ENCODE measurements at places on chromosomes 2 and 18.

DNA sequence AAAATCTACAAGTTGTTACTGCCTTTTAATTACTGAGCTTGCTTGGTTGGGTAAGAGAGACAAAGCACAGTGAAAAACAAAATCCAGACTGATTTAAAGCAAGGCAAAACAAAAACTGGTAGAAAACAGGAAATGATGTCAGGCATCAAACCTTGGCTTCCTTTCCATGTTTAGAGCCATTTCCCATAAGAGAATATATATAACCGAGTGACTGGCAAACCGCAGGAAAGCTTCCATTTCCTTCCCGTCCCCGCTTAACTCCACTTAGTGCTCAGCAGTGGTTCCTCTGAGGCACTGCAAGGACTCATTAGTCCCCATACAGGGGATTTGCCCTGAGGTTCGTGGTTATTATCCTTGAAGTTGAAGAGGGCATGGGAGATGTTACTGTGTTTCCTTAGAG, 446.3 kb downstream of the LPIN1 start:
- no peak for DNase-seq

DNA sequence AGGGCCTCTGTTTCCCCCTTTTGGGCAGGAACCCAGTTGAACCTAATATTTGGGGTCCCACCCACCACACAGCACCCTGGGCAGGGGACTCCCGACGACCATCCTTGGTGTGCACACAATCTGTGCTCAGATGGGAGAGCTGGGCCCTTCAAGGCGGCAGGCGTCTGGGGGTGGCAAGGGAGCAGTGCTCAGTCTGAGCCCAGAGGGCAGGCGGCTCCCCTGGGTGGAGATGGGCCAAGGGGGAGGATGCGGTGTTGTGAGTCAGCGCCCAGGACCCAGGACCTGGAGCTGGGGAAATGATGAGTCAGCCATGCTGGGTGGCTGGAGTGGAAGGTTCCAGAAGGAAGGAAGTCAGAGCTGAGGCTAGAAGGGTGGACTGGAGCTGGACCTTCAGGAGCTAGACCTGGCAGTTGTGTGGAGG, 3.8 kb downstream of the PROM2 start:
- DNase-seq: no peak

DNA sequence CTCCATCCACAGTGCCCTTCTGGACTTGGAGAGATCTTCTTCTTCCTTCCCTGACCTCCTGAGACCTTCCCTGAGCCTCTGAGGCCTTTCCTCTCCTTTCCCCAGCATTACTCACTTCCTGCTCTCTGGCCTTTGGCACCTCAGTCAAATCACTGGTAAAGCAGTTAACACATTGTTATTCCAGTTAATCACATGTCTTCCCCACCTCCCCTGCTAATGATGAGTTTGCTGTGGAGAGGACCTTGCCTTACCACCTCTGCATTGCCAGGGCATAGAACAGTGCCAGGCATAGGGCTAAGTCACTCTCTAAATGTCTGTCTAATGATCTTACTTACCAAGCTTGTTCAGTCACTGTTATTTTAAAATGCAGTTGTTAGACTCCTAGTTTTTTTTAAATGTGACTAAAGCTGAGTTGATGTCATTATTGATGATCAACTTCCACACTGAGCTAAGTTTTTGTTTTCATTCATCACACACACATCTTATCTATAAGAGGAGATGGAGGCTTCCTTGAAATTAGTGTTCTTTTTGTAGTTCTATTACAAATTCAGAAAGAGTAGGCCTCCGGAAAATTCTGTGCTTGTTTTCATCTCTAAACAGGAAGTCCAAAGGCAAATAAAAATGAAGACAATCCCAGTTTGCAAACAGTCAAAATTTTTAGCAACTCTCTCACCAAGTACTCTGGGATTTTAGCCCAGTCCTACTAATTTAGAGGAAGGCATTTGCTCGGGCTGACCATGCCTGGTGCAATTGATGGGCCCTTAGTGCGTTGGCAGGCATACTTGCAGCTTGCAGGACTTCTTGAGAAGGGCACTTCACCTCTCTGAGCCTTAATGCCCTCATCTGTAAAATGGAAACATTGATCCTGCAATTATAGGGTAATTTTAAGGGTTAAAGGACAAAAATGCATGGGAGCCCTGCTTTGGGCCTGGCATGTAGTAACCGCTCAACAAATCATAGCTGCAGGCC, 113.7 kb upstream of the SPRED2 start:
- peak; percentile 65 for DNase-seq

DNA sequence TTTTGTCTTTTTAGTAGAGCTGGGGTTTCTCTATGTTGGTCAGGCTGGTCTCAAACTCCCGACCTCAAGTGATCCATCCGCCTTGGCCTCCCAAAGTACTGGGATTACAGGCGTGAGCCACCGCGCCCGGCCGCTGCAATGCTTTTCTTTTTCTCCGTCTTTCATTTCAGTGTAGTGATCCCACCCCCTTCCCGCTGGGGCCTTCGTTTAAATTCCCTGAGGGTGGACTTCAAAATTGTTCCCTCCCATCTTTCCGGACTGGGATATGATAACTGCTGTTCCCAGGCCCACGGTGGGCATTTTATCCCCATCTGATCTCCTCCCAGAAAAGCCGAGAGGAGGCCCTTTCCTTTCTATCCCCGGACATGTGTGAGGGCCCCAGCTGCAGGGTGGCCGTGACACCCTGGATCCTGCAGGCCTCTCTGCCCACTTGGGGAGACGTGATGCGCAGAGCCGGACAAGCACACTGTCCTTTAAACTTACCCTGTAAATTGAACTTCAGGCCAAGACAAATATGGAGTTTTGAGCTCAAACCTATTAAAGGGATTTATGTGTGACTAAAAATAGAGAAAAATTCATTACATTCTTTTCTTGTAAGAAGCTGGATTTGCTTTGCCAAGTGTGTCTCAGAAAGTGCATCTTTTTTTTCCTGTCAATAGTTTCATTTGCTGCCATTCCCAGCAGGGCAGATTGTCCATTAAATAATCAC, 54.5 kb upstream of the AFF3 start:
- peak; percentile 29 for DNase-seq

DNA sequence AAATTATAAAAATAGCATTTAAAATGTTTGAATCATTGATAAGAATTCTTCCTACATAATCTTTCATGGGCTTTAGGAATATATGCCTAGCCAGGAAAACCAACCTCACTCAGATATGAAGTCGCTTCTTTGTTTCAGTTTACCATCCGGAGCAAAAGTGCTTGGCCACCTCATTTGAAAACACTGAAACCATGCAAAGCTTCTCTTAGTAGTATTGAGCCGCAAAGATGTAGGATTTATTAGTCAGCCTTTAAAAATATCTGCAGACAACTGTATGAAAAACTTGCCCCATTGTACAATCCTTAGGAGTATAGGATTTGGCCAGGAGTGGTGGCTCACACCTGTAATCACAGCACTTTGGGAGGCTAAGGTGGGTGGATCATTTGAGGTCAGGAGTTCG, 24.3 kb upstream of the GPD2 start:
- no peak for DNase-seq

GRCh38 chr2:38945372-38945771, 55.7 kb downstream of the ARHGEF33 start:
- peak; percentile 19 for DNase-seq

DNA sequence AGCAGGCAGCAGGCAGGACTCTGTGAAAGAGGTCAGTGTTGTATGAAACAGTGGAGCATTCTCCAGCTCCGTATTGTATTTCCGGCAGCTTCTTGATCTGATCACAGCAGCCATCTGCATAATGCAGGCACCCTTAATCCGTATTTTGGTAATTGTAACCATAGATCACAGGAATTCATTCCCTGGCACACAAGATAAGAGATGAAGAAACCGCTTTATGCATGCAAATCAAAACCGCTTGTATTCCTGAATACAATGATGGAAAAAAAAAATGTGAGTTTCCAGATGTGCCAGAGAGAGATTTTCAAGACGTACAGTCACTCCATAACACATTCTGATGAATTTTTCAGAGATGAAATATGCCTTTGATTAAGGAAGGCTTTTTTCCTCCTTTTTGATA, 221.3 kb downstream of the ACKR3 start:
- DNase-seq: no peak

- no peak for DNase-seq
These were observed 439.0 kb downstream of the FBXO15 start for GRCh38 chr18:73708591-73708990.

- DNase-seq: no peak
These were observed 51.3 kb downstream of the USP34 start for GRCh38 chr2:61419570-61419969.

DNA sequence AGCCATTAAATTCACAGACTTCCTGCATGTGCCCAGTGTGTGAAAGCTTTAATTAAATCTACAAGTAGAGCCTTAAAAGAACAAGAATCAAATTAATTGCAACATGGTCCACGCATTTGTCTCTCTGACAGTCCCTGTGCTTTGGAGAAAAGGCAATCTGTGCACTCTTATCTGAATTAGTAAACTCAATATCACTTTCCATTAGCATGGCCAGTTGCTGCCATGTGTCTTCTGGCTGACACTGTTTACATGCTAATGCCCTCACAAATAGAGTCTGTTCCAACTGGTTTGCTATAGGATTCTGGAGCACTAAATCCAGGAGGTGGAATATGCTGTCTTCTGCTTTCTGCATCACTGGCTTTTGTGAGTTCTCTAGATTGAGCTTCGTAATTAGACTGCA, 434.5 kb upstream of the RAB12 start:
- no peak for DNase-seq

DNA sequence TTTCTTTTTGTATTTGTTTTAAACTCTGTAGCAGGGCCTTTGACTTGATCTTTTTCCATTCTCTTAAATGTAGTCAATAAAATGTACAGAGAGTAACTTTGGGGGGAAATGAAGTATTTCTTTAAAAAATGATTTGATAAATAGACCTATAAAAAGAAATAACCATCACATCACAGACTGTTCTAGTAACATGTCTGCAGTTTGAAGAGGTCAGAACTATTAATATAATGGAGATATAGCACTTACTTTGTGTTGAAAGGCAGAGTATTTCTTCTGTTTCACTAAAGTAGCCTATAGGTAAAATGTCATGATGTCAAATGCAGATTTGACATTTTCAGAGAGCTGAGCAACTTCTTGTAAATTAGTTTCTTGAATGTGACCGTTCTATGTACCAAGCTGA, 55.7 kb upstream of the FAM237A start:
- DNase-seq: no peak

DNA sequence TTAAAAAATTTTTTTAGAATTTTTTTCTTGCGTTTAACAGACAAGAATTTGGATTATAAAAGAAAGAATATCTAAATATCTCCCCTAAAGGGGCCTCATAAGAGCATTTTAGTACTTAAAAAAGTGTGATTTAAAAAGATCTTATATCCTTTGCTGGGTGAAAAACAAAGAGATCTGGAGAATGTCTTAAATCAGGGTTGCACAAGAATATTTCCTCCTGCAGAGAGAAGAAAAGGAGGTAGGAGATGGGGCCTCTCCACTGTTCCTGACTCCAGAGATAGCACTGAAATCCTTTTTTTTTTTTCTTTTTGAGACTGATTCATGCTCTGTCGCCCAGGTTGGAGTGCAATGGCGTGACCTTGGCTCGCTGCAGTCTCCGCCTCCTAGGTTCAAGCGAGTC, 68.5 kb upstream of the OSR1 start:
- DNase-seq: peak; percentile 1

- DNase-seq: peak; percentile 44
These were observed 35.0 kb upstream of the IL1R2 start for GRCh38 chr2:101956465-101957438.

- no peak for DNase-seq
These were observed 495.7 kb upstream of the TCF4 start for GRCh38 chr18:56083523-56084287.

- no peak for DNase-seq
These were observed 62.3 kb upstream of the TMEM178A start for GRCh38 chr2:39603436-39603835.

- no peak for DNase-seq
These were observed 34.5 kb downstream of the RBFA start for GRCh38 chr18:80068571-80069272.

- DNase-seq: peak; percentile 81
These were observed 4.4 kb downstream of the ACTR3 start for GRCh38 chr2:113894156-113894743.

GRCh38 chr2:147430408-147430807, 414.4 kb upstream of the ACVR2A start:
- no peak for DNase-seq

DNA sequence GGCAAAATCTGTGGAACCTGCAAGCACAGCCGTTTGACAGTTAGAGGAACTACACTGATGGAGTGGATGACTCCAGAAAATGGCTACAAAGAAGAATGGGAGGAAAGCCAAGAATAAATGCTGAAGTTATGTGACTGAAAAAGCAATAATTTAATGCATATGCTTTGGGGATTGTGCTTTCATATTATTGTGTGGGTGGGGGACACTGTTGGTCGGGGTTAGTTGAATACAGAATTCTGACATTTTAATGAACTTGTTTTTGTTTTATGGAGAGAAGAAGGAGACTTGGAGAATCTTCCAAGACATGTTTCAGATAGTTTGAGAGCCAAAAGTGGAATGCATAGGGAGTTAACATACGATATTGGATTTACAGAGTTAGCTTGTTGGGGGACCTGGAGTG, 68.5 kb downstream of the NRP2 start:
- no peak for DNase-seq

- no peak for DNase-seq
These were observed 155.4 kb downstream of the ARL4C start for GRCh38 chr2:234341306-234341985.

DNA sequence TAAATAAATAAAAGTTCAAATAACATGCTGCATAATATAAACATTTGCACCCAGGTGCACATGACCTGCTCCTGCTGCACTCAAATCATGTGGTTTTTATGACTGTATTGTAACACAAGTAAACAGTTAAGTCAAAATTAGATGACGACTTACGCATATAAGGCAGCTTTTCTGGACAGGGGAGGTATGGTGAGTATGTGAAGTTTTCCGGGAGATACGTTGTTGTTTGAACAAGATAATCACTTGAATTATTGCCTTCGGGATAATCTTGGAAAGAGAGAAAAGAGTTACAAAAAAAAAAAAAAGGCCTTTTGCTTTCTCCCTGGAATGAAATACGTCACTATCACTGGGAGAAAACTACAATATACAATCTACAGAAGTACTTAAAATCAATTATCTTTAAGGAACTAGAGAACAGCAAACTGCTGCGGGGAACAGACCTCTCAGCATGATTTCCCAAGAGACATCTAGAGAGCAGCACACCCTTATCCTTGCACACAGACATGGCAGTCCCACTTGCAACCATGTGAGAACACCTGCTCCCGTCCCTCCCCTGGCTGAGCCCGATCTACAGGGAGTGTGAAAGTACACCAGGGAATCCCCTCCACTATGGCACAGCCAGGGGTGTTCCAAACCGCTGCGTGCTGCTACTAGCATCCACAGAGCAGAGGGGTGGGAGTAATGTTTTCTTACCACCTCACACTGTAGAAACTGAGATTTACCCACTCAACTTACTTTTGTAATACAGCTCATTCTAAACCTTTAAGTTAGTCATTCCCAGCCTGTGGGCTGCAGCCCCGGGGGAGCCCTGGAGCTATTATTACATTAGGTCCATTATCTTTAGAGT, 26.3 kb downstream of the B4GALT6 start:
- DNase-seq: peak; percentile 23
